ENCODE measurements at places on chromosomes 1 and 21. TPM values are rescaled to one million over a fixed set of nuclear protein-coding genes. Genes with fewer than 3 reads are reported as not detected.

The SNAPIN gene
- 48.8 TPM for total RNA-seq

- peak; percentile 66 for DNase-seq
Observed at GRCh38 chr1:200336101-200336845, 73.6 kb downstream of the ZNF281 start.

DNA sequence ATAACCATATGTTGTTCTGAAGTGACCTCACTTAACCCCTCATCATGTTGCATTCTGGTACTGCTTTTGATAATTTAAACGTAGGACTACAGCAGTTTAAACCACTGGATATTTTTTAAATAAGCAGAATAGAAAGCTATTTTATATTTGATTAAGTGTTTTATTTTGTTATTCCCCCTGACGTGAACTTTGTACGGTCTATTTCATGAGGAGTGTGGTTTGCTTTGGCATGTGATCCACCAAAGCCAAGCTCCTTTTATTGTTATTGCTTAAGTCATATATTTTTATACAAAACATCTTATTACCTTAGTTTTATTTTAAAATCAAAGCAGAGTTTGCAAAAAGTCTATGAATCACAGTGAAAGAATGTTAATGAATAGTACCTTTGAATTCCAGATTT is 101.4 kb upstream of the L1TD1 start:
- DNase-seq, result no peak

DNA sequence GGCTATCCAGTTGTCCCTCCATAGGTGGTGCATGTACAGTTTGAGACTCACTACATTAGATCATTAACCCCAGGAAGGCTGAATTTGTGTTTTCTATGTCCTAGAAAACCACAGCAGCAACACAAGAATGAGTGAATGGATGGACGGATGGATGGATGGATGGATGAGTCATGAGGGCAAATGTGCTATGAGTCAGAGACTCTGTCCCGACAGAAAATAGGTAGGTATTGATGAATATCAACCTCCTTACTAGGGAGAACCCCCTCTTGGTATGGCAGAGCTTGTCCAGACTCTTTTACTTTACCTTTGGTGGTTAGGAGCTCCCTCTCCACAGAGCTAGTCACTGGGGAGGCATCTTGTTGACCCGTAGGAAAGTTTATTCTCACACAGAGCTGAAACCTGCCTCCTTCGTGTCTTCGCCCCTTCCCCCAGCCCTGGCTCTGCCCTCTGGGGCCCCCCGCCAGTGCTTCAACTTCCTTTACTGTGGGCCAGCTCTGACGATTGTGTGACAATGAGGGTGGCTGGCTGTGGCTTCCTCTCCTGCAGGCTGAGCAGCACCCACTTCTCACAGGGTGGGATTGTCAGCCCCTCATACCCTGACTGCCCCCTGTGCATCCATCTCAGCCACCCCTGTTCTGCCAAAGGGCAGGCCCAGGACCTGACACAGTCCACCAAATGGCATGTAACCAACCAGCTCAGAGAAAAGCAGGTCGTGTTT is 145.2 kb downstream of the FOXD2 start:
- DNase-seq, result no peak

DNA sequence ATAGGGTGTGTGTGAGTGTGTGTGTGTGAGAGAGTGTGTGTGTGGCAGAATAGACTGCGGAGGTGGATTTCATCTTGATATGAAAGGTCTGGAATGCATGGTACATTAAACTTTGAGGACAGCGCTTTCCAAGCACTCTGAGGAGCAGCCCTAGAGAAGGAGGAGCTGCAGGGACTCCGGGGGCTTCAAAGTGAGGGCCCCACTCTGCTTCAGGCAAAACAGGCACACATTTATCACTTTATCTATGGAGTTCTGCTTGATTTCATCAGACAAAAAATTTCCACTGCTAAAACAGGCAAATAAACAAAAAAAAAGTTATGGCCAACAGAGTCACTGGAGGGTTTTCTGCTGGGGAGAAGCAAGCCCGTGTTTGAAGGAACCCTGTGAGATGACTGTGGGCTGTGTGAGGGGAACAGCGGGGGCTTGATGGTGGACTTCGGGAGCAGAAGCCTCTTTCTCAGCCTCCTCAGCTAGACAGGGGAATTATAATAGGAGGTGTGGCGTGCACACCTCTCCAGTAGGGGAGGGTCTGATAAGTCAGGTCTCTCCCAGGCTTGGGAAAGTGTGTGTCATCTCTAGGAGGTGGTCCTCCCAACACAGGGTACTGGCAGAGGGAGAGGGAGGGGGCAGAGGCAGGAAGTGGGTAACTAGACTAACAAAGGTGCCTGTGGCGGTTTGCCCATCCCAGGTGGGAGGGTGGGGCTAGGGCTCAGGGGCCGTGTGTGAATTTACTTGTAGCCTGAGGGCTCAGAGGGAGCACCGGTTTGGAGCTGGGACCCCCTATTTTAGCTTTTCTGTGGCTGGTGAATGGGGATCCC is 18.3 kb upstream of the HDAC1 start:
- DNase-seq, result no peak
